ENCODE measurements at places on chromosomes 4 and X.
A peak's percentile ranks its signal among the peaks of the same experiment; 100 is the strongest.

- peaks cover 14% of the 10 kb centered on the region for H3K36me3 ChIP-seq
- peaks cover 22% of the 10 kb centered on the region for H3K4me1 ChIP-seq
- H3K4me3 ChIP-seq: no peak overlapping the region
These were observed 46.1 kb downstream of the CNOT6L start for GRCh38 chr4:77773101-77773500.

DNA sequence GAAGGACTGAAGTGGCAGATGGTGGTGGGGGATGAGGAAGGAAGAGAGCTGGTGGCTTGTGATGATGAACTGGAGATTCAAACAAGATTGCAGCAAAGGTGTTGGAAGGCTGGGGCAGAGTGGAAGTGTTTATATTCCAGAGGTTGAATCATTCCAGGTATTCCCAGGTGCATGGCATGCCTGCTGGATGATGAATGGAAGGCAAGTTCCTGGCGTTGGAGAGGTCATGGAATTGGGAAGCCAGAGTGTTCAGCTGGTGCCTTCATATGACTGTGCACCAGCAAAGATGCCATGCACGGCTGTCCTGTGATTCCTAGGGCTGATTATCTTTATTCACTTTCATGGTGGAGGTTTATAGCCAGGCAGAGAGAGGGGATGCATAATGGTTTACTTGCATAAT is 135.8 kb upstream of the PUDP start:
- H3K27ac ChIP-seq: no peak overlapping the region
- H3K4me3 ChIP-seq: no peak overlapping the region
- no peaks in the 10 kb centered on the region for H3K36me3 ChIP-seq
- H3K27me3 ChIP-seq: no peaks in the 10 kb centered on the region
- no peaks in the 10 kb centered on the region for H3K4me1 ChIP-seq
- DNase-seq: no peak

DNA sequence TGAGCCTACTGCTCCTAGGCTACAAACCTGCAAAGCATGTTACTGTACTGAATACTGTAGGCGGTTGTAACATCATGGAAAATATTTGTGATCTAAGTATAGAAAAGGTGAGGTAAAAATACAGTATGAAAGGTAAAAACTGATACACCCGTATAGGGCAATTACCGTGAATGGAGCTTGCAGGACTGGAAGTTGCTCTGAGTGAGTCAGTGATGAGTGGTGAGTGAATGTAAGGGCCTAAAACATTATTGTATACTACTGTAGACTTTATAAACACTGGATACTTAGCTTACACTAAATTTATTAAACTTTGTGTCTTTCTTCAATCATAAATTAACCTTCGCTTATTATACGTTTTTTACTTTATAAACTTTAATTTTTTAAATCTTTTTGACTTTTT is 3.7 kb downstream of the KIF4A start:
- DNase-seq: no peak
- H3K4me1 ChIP-seq: peaks cover 15% of the 10 kb centered on the region
- no peaks in the 10 kb centered on the region for H3K27me3 ChIP-seq

- no peaks in the 10 kb centered on the region for H3K27me3 ChIP-seq
- no peak overlapping the region for H3K4me3 ChIP-seq
- no peaks in the 10 kb centered on the region for H3K4me1 ChIP-seq
- DNase-seq: no peak
These were observed 63.2 kb upstream of the PBDC1 start for GRCh38 chrX:76109654-76110053.

GRCh38 chr4:53684136-53685130 is 93.1 kb upstream of the LNX1 start:
- no peaks in the 10 kb centered on the region for H3K4me1 ChIP-seq
- no peak for DNase-seq
- peak overlapping the region; percentile 28 for H3K27ac ChIP-seq
- no peak overlapping the region for H3K4me3 ChIP-seq
- H3K27me3 ChIP-seq: no peaks in the 10 kb centered on the region

DNA sequence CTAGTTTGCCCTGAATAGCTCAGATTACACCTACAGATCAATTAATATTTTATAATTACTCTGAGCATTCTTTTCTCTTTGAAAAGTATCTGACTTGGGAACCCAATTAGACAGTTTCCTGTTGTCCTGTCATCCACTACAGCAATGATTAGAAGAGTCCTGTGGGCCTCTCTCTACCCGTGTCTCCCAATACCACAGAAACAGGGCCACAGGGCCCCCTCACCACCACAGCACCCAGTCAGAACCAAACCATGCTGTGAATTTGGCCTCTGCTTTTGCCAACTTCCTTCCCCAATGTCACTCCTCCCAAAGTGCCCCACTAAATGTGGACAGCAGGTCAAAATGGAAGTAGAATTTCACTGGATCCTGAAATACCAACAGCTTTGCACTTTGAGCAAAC is 10.3 kb downstream of the USP46 start:
- no peak overlapping the region for H3K27ac ChIP-seq
- no peaks in the 10 kb centered on the region for H3K36me3 ChIP-seq
- H3K4me1 ChIP-seq: peaks cover 9% of the 10 kb centered on the region
- no peak for DNase-seq
- no peaks in the 10 kb centered on the region for H3K27me3 ChIP-seq

DNA sequence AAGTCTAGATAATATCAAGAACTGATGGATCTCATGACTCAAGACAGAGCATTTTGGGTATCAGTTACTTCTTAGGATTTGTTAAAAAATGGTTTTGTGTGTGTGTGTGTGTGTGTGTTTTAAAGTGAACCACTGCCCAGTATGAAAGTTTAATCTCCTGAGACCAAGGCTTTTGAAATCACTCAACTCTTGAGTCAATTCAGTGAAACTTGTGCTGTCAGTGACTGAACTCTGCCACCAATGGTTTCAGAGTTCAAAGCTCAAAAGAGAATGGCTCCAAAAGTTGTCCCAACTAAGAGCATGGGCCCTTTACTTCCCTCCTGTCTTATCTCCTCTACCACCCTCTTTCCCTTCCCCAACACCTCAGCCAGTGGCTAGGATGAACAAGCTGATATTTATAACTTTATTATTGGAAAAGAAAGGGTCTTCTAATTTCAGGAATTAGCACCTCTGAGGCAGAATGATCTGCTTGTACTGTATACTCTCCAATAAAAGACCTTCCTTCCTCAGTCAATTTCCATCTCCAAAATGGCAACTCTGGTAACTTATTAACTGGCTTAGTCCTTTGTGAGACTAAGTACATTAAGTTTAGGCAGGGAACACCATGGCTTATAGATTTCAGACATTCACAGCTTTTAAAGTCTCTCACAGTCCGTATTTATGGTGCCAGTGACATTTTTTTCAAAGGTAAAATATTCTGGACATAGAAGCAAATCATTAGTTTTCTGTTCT is 152.2 kb downstream of the REPS2 start:
- no peak for DNase-seq
- H3K4me3 ChIP-seq: no peak overlapping the region
- no peaks in the 10 kb centered on the region for H3K4me1 ChIP-seq

DNA sequence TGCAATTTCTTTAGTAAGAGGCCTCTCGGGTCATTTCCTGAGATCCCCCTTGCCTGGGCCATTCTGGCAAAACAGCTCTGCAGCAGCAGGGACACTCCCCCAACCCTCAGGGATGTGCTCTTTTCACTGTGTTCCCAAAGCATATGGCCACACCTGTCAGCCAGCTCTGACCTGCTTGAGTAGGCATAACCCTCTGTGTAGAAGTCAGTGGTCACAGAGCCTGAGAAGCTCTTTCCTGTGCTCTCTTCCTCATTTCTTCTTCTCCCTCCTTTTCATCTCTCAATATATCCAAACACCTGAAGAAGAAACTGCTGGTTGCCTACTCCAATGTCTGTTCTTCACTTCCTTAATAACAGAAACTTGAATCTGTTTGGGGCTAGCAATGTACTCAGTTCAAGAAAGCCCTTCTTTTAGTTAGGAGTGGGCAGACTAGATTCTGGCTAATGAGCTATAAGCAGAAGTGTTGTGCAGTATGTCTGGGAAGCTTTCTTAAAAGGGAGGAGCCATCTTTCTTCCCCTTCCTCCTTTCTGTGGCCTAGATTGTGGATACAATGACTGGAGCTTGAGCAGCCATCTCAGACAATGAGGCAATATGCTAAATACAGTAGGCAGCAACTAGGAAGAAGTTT is 73.3 kb downstream of the PRPS1 start:
- peak overlapping the region; percentile 82 for H3K27ac ChIP-seq
- H3K4me1 ChIP-seq: peaks cover 24% of the 10 kb centered on the region
- H3K4me3 ChIP-seq: no peak overlapping the region

GRCh38 chr4:109164011-109164410 is 138.4 kb downstream of the COL25A1 start:
- no peaks in the 10 kb centered on the region for H3K36me3 ChIP-seq
- no peak overlapping the region for H3K4me3 ChIP-seq
- DNase-seq: no peak
- H3K4me1 ChIP-seq: no peaks in the 10 kb centered on the region
- no peaks in the 10 kb centered on the region for H3K27me3 ChIP-seq

GRCh38 chr4:38131371-38132091 is 171.3 kb downstream of the PTTG2 start:
- peak overlapping the region; percentile 72 for H3K27ac ChIP-seq
- no peaks in the 10 kb centered on the region for H3K27me3 ChIP-seq
- peaks cover 6% of the 10 kb centered on the region for H3K36me3 ChIP-seq
- no peak for DNase-seq
- peaks cover 40% of the 10 kb centered on the region for H3K4me1 ChIP-seq
- no peak overlapping the region for H3K4me3 ChIP-seq

DNA sequence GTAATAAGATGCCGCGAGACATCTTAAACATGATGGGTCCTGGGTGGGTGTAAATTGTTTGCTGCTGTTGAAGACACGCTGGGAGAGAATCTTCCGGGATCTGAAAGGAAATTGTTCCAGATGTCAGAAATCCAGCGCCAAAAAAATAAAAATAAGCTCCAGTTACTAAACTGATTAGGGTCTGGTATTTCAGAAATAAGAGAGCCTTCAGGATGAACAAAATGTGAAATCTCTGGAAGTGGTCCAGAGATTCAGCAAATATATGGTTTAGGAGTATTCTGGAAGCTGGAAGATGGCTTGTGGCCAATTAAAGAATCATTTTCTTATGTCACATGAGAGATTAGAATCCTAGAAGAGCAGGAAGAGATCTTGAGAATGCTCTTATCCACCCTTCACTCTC is 75.8 kb upstream of the NHS start:
- no peaks in the 10 kb centered on the region for H3K27me3 ChIP-seq
- DNase-seq: no peak
- no peak overlapping the region for H3K4me3 ChIP-seq
- no peaks in the 10 kb centered on the region for H3K36me3 ChIP-seq
- H3K4me1 ChIP-seq: no peaks in the 10 kb centered on the region

DNA sequence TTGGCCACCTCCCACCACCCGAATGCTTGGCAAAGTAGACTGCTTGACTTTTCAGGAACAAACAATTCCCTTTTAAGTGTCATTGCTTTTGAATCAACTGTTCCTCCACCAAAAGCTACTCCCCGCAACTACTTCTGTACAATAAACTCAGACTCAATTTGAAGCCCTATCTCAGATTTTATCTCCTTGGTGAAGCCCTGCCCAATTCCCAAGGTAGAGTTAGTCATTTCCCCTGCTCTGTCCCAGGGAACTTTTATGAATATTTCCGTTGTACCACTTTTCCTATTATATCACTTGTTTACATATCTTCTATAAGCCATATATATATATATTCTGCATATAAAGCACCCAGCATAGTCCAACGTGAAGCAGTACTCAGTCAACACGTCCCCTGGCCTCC is 102.8 kb downstream of the C4orf51 start:
- no peaks in the 10 kb centered on the region for H3K36me3 ChIP-seq
- H3K27me3 ChIP-seq: no peaks in the 10 kb centered on the region
- H3K4me1 ChIP-seq: no peaks in the 10 kb centered on the region

DNA sequence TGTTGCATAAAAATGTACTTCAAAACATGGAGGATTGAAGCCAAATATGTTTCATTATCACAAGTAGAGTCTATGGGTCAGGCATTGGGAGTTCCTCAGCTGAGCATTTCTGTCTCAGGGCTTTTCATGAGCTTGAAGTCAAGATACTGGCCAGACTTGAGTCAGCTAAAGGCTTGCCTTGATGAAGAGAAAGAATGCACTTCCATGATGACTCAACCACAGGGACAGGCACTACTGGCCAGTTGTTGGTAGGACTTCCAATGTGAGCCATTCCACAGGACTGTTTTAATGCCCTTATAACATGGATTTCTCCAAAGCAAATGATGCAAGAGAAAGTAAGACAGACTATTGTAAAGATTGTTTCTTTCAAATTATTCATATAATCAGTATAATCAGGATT is 895.6 kb downstream of the RAB28 start:
- no peaks in the 10 kb centered on the region for H3K4me1 ChIP-seq
- no peak for DNase-seq
- no peaks in the 10 kb centered on the region for H3K27me3 ChIP-seq
- H3K36me3 ChIP-seq: no peaks in the 10 kb centered on the region

DNA sequence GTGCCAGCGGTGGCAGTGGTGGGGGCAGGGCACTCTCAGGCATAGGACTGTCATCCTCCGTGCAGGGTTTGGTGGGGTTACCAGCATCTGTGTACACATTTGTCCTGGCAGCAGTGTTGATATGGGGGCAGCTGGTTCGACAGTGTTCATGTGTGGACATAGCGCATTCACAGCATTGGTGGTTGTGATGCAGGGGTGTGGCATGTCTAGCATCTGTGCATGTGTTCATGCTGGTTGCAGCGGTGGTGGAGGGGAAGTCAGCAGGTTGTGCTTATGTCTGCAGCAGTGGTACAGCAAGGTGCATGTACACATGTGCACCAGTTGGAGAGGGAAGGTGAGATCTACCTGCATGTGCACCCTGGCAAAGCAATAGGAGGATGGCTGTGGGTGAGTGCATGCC is 75.3 kb upstream of the ZXDB start:
- no peaks in the 10 kb centered on the region for H3K4me1 ChIP-seq
- H3K27me3 ChIP-seq: no peaks in the 10 kb centered on the region
- no peak for DNase-seq
- no peak overlapping the region for H3K27ac ChIP-seq
- no peak overlapping the region for H3K4me3 ChIP-seq

DNA sequence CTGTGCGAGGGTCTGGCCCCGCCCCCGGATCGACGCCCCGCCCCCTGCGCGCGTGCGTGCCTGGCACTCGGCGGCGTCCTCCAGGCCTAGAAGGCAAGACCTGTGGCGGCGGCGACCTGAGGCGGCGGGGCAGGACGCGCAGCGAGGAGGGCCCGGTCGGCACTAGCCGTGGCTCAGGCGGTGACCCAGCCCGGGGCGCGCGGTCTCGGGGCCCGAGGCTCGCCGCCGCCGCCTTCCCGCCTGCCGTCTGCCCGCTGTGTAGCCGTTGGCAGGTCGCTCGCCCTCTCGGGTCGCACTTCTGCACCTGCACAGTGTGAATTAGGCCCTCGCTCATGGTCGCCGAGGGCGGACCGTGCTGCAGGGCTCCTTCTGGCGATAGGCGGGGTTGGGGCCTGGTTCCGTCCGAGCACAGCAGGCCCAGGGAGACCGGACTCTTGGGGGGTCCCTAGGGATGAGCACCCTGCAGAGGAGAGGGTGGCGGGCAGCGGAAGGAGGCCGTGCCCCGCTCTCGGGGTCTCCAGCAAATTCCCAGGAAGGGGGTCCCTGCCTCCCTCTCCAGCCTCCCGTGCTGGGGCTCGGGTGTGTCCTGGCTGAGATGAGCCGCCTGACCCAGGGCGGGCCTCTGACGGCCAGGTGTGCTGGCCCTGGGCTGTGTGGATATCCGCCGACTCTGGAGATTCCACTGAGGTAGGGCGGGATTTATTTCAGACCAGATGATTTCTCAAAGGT is 557 bp upstream of the FAM53A start:
- no peaks in the 10 kb centered on the region for H3K27me3 ChIP-seq
- DNase-seq: peak; percentile 94
- peak overlapping the region; percentile 76 for H3K4me3 ChIP-seq
- H3K4me1 ChIP-seq: peaks cover 22% of the 10 kb centered on the region
- H3K36me3 ChIP-seq: no peaks in the 10 kb centered on the region

- peaks cover 18% of the 10 kb centered on the region for H3K4me1 ChIP-seq
- no peak overlapping the region for H3K4me3 ChIP-seq
- H3K27ac ChIP-seq: no peak overlapping the region
- H3K27me3 ChIP-seq: no peaks in the 10 kb centered on the region
These were observed 27.6 kb downstream of the ARSD start for GRCh38 chrX:2901367-2902036.

All from suprapubic skin (tissue), 4 donors.